Bone marrow (tissue), 2 donors: ENCODE measurements at places on chromosomes 6 and 20.

DNA sequence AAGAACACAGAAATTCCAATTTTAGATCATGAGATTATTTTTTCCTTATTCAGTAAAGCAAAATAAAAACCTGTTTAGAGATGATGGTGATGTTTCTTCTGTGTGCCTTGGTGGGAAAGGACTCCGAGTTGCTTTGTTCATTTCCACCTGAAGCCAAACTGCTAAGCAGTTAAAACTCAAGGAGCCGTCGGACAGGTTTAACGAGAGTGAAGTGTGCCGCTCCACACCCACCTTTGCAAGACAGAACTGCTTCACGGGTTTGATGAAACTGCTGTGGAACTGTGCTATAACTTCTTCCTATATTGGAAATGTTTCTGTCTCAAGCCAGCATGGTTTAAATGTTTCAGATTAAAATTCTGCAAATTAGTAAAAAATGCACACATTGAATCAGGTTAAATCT, 9.2 kb upstream of the DSP start:
- no peak for DNase-seq

DNA sequence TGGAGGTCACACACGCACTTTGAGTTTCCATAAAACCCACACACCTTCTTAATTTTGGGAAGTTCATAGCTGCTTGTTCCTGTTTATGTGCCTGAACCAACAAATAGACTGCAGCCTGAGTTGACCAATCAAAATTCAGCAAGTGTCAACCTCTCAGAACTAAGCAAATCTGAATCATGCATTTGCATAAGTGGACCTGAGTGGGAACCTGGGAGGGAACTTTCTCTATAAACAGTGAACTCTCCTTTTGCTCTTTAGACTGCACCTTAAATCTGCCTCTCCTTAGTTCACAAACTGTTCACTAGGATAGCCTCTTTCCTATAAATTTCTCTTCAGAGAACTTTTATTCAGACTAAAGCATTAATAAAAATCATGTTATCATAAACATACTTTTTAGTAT, 37.9 kb downstream of the SLC17A1 start:
- no peak for DNase-seq

GRCh38 chr6:133919362-133919761, 30.4 kb downstream of the TCF21 start:
- no peak for DNase-seq

DNA sequence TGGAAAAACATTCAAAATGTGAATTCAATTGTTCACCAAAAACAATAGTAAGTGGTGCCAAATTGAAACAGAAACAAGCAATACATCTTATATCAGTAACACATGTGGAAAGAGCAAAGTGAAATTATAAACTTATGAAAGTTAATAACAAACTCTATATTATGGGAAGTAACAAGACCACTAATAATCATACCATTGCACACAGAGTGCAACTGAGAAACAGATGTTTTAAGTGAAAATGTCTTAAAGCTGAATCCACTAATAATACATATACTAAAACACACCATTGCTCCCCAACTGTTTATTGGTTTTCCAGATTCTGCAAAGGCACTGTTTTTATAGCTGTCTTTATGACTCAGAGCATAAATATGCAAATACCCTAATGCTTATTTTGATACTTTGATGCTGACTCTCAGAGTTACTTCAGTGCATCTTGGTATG, 292.3 kb downstream of the RFPL4B start:
- DNase-seq: no peak
